ENCODE measurements at places on chromosomes 5 and 9.

GRCh38 chr9:2574203-2574602 lies 47.4 kb upstream of the VLDLR start:
- DNase-seq = no peak

DNA sequence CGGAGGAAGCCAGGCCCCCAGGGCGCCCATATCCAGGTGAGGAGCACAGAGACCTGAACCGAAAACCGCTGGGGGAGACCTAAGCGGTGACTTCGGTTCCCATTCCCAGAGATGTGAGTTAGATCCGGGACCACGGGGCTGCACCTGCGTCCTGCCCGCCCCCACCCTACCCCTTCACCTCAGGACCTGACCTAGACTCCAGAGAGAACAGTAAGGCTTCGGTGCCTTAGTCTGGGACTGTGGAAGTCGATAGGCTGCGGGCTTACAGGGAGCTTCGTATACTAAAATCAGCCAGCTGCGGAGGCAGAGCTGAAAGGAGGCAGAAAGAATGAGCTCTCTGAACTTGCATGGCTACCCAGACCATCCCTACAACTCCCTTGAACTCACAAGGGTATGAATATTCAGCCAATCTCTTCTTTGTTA lies 518 bp upstream of the FAM13B start:
- DNase-seq = no peak

DNA sequence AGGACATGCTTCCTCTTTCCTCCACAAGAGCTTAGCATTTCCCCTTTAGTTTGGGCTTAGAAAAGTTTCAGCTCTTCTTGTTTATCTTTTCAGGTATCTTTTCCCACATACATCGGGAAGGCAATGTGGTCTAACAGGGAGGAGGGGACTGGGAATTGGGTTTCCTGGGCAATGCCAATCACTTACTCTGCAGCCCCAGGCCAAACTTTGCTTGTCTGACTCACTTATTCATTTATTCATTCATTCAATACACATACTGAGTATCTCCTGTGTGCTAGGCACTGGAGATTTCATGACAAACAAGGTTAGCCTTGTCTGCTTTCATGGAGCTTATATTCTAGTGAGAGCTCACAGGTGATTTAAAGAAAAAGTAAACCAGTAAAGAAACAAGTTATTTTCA lies 10.7 kb upstream of the POU4F3 start:
- DNase-seq = no peak

GRCh38 chr5:123035918-123036390 lies 571 bp downstream of the PPIC start:
- no peak for DNase-seq

GRCh38 chr9:27474305-27474704 lies 49.8 kb upstream of the IFNK start:
- DNase-seq = no peak

GRCh38 chr9:131349522-131349880 lies 44.4 kb upstream of the PRRC2B start:
- no peak for DNase-seq

DNA sequence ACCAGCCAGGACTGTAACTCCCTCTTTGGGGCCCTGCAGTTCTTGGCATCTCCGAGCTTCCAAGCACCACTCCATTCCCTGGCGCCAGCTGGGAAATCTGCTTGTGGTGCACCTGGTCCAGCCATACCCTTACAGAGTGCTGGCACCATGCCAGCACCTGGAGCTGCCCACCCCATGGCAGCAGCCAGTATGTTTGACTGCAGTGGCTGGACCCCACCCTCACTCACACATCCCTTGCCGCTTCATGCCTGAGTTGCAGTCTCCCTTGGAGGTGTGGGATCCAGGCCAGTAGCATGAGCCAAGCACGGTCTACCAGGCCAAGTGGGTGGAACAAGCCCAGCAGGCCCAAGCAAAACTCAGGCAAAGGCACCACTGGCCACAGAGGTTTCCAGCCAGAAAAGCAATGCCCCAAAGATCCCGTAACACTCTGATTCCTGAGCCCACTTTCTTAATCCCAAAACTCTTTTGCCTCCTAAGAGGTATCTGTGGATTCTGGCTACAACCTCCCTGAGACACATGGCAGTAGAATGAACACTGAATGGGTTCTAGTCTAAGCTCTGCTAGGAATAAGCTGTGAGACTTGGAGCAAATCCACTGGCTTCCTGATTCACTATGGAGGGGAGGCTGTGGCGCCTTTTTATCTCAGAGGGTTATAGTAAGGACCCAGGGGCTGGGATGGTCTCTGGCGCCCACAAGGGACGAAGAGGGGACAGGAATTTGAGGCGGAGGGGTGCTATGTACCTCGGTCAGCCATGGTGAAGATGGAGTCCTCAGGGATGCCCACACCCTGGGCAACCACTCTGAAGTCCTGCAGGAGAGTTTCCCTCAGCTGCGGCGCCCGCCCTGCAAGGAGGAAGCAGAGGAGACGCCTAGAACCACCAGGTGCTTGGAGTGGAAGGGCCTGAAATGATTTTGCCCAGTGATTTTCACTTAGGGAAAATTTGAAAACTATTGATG lies 5.6 kb downstream of the AMBP start:
- no peak for DNase-seq

DNA sequence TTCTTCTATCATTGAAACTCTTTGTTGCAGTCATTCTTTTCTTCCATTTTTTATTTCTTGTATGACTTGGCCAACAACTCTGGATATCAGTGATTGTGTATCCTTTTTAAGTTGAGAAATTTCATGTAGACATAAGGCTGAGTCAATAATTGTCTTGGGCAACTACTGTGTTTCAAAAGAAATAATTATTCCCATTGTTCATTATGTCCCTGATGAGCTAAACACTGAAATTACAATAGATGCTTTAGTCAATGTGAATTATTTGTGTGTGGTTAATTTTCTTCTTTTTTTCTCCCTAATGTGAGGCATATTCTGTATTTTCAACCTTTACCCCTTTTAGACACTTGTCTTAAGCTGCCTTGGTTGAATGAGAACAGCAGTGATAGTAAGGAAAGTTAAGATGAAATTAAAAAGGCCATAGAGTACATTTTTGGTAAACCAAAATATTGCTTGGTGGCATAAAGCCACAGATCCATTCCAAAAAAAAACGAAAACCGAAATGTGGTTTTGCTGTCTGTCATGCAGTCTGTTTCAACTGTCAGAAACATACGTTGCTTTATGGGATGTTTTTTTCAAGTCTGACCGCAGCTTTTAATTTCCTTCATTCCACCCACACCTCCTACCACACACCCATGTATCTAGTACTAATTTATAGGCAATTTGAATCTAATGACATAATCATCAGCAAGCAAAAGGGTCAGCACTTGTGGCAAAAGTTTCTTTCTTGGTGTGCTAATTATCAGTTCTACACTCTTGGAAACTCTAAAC lies 21.1 kb downstream of the TLE4 start:
- no peak for DNase-seq

DNA sequence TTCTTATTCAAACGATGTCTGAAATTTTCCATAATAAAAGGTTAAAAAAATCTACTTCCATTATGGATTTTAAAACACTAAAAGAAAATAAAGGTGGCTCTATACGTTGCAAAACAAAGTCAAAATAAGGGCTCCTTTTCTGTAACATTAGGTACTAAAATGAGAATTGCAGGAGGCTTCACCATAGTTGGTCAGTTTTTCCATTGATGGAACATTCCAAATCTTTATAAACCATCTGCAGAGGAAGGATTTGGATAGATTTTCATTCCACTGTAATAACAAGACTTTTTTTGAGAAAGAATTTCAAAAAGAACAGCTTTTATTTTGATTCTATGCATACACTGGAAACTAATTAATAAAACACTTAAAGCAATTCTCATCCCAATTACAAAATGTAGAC lies 145.6 kb downstream of the LURAP1L start:
- DNase-seq = no peak

DNA sequence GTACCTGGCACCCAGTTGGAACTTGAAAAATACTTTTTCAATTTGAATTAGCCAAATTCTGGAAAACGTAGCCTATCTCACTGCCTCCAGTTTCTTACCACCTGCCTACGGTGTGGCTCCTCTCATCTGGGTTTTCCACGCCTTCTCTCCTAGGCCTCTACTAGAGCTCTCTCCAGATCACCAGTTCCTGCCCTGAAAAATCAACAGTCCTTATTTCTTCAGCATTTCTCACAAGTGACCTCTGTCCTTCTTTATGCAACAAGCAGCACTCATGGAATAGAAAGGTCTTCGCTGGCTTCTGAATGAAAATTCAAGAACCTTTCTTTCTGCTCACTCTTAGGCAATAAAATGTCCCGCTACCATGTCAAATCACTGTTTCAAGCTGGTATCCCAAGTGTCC lies 64.8 kb downstream of the PIP5K1B start:
- no peak for DNase-seq

DNA sequence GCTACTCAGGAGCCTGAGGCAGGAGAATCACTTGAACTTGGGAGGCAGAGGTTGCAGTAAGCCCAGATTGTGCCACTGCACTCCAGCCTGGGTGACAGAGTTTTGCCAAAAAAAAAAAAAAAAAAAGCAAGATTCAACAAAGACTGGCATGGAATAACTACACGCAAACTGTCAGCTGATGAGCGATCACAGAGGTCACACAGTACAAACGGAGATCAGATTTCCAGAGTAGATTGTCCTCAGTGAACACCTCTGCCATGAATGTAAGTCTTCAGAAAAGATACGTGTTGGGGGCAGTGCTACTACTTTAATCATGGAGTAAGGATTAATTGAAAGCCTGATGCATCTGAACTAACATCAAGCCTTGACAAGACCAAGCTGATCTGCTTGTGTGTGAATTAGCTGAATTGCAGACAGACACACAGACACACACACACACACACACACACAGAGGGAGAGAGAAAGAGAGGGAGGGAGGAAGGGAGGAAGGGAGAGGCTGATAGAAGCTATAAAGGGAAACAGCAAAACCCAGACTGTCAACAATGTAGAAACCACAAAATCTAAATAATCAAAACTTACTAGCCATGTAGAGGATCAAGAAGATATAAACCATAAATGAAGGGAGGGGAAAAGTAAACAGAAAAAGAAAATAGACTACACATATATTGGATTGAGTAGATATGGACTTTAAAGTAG lies 222.9 kb upstream of the ZNF462 start:
- no peak for DNase-seq

DNA sequence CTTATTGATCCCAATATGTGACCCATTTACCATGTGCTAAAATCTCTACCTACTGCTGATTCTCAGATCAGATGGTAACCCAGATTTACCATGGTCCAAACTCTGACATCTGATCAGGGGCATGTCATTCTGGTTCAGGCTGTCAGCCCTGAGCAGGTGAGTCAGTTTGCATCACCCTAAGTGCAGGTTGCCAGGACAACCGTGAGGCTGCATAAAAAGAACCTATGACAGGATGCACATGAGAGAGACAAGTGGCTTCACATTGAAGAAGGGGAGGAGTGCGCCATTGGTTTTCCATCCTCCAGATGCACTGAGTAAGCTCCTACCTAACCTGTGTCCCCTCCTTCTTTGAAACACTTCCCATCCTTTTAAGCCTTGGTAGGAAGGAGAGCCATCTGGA lies 801 bp upstream of the PRSS3 start:
- no peak for DNase-seq

DNA sequence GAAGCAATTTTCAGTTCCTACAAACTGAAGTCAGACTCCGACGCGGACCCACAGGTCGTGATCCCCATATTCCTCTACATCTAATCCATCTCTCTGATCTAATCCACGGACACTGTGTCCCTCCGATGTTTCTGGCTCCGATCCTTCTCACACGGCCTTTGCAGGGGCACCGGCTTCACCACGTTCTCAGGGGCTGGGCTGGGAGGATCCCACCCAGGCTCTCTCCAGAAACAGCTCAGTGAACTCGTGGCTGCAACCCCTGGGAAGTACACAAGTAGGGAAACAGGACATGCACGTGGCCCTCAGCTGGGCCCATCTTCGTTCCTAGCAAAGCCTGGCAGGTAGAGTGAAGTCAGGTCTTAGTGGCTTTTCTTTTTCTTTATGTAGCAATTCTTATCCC lies 49.1 kb upstream of the OLFM1 start:
- DNase-seq = no peak

DNA sequence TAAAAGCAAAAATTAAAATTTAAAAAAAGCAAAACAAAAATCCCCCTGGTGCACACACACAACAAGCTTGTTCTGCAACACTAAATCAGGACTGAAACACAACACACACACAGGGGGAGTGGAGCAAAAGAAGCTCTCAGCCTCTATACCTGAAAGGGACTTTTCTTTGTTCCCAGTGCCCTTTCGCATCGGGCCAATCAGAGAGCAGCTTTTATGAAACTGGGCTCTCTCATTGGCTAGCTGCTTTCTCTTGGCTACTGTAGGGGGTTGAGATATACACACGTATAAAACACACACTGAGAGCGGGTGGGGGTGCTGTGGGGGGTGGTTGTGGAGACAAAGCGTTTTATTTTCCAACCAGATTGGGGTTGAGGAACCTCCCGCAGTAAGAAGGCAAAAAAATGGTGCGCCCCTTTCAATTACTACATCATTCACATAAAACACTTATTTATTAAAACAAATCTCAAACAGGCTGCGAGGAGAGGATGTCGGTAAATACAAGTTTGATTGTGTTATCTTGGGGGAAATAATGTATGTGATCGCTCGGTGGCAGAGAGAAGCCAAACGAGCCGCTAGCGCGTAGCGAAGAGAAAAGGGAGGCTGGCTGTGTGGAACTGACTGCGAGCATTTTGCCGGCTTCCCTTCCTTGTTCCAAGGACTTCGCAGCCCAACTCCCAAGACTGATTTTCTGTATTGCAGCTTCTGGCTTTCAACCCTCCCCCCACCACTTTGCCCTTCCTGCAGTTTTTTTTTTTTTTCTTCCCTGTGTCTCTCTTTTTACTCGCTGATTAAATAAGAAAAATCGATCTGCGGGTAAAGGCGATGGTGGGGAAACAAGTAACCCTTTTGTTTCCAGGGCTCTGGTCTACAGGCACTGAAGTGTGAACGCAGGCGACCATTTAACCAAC lies 2.5 kb upstream of the ZNF608 start:
- no peak for DNase-seq

- DNase-seq = no peak
Observed at GRCh38 chr5:91119217-91119616, 263.9 kb downstream of the ARRDC3 start.

- DNase-seq = no peak
Observed at GRCh38 chr5:84478603-84479002, 93.9 kb upstream of the EDIL3 start.

DNA sequence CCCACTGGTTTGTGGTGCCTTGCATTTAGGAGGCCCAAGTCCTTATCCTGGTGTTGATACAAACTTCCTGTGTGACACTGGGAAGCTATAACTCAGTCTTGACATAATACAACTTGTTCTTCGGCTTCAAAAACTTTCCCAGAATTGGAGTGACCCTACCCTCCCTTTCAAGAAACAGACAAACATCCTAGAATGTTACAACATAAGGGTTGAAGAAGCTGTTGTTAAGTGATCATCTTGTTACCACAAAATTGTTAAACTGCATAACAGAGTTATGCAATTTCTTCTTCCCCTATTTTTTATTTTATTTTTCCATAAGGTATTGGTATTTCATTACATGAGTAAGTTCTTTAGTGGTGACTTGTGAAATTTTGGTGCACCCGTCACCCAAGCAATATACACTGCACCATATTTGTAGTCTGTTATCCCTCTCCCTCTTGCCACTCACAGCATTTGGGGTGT lies 21.3 kb downstream of the TLR4 start:
- no peak for DNase-seq

Measured in cortex of kidney (tissue), 1 donor.